ENCODE measurements at places on chromosomes 11 and 22. TPM values are rescaled to one million over a fixed set of nuclear protein-coding genes. Genes with fewer than 3 reads are reported as not detected.

The NUP160 gene
- 12.6 TPM for total RNA-seq

GRCh38 chr11:113405724-113406478, 18.3 kb downstream of the ANKK1 start:
- no peak for DNase-seq

The KCNQ1 gene
- not detected for total RNA-seq

DNA sequence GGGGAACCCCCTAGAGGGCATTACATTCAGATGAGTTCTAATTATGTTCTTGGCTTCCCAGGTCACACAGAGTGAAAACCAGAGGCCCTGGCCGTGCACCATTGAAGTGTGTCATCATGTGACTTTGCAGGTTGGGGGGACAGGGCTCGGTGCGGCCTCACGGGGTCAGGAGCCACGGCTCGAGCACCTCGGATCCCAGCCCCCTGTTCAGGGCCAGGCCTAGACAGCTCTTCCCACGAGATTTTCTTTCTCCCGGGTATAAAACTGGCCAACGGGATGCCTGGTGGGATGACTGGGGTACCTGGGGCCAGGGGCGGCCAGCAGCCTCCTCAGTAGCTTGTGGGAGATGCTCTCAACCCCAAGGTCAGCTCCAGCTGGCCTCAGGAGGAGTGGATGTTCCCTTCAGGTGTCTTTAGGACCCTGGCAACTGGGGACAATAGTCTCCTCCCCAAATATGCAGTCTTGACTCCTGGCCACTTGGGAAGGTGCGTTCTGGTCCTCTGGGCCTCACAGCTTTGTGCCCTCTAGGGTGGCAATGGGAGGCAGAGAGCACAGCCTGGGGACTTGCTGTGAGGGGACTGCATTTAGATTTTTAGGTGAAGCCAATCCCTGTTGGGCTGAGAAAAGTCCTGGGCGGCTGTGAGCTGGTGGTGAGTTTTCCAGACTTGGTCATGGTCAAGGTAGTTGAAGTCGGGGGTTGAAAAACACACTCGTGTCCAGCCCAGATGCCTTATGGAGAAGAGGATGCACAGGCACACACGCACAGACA, 95.6 kb downstream of the KCNQ1 start:
- no peak for DNase-seq

The CRYBB3 gene
- total RNA-seq: under 0.01 TPM

DNA sequence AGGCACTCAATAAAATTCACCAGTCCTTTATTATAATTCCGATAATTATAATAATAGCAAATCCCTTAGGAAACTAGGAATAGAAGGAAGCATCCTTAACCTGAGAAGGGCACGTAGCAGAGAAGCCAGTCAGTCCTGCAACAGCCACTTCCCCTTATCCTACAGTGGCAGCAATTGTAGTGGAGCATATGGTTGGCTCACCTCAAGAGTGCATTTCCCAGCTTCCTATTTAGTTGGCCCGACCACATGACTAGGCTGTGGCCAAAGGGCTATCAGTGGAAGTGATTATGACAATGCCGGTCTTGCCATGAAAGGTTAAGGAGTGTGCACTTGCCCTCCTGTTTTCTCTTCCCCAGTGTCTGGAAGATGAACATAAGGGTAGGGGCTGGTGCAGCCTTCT, 27.0 kb downstream of the TESMIN start:
- DNase-seq: no peak

The RPS6KA4 gene
- 21.4 TPM for total RNA-seq

All from lung microvascular endothelial cell (primary cell).